C1 segment of cervical spinal cord (tissue), 14 donors: ENCODE measurements at places on chromosomes 5 and 9.

DNA sequence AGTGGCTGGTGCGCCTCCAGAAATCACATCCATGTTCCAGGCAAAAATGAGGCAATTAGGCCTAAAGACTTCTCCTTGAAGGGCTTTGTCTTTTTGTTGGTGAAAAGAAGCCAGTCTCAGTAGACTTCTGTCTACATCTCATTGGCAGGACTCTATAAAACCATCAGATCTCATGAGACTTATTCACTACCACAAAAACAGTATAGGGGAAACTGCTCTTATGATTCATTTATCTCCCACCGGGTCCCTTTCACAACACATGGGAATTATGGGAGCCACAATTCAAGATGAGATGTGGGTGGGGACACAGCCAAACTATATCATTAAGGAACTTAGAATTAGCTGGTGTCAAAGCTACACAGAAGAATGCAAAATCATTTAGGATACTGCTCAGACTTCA lies 77.7 kb upstream of the SNX2 start:
- no peak for DNase-seq

- no peak for DNase-seq
These were observed 28.6 kb upstream of the TRIM14 start for GRCh38 chr9:98147582-98147981.

GRCh38 chr5:141121985-141122384 lies 367 bp downstream of the PCDHB4 start:
- no peak for DNase-seq

GRCh38 chr5:65624571-65625555 lies at the start of the genes SHLD3 and TRAPPC13:
Gene SHLD3 (plus strand): TSS chr5:65625027. CDS start chr5:65629588, 4,561 bp downstream.
Gene TRAPPC13 (plus strand): TSS chr5:65625027. CDS start chr5:65625061, 34 bp downstream.
- DNase-seq, result peak; percentile 89

GRCh38 chr5:179772351-179772750 lies 21.4 kb upstream of the LTC4S start:
- DNase-seq, result no peak

GRCh38 chr9:111904026-111904425 lies 7.4 kb downstream of the UGCG start:
- no peak for DNase-seq

DNA sequence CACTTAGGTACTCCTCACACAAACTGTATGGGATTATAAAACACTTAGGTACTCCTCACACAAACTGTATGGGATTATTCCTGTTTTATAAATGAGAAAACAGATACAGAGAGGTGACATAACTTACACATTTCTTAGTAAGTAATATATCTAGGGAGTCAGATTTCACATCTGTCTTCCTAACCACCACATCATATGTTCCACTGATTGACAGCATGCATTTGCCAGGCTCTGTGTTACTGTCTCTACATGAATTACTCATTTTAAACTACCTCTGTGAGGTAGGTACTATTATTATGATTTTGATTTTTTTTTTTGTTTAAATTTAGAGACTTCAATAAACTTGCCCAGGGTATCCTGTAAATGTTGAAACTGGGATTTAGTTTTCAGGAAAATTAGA lies 232.7 kb downstream of the CCDC171 start:
- DNase-seq, result no peak

GRCh38 chr5:40033411-40033810 lies 608.6 kb upstream of the DAB2 start:
- DNase-seq, result no peak

- DNase-seq, result no peak
These were observed 177.6 kb upstream of the SMARCA2 start for GRCh38 chr9:1837453-1838084.

DNA sequence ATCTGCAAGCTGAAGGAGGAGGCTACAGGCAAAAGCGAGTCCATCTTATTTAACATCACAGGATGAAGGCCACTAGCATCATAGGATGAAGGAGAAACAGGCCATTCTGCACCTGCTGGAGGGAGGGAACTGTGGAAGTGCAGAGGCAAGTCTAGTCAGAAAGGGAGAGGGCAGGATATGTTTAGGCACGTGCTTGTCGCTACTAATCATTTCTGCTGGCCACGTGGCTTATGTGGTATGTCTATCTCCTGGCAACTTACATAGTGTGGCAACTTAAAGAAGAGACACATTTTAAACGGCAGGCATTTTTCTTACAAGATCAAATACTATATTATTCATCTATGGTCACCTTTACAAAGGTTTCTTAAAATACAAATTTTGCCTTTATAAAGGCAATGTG lies 74.0 kb downstream of the GNAQ start:
- no peak for DNase-seq

GRCh38 chr5:132142459-132142858 lies 68.9 kb downstream of the CSF2 start:
- DNase-seq, result no peak

GRCh38 chr5:148913985-148914431 lies 87.6 kb downstream of the ADRB2 start:
- no peak for DNase-seq

- DNase-seq, result no peak
These were observed 137.7 kb downstream of the CNTLN start for GRCh38 chr9:17272536-17272935.

- peak; percentile 42 for DNase-seq
These were observed 9.1 kb upstream of the ZNF608 start for GRCh38 chr5:124755565-124755964.

- DNase-seq, result no peak
These were observed 513.1 kb downstream of the PDE4D start for GRCh38 chr5:59380350-59380951.

DNA sequence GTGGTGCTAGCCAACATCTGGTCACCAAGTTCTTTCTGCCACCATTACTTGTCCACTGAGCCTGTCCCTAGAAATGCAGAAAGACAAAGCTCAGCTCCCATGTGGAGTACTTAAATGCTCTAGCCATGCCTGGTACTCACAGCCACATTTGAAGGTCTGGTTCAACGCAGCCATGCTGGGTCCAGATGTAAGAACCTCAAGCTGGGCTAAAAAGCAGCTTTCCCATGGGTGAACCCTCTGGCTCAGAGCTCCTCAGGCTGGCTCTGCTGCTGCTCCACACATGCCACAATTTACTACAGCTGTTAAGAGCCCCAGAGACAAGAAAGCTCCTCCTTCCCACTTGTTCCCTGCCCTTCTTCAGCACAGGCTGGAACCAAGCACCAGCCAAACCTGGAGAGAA lies 97.1 kb upstream of the LRRTM2 start:
- no peak for DNase-seq

GRCh38 chr5:15366676-15367391 lies 133.1 kb upstream of the FBXL7 start:
- DNase-seq, result no peak

- DNase-seq, result no peak
These were observed 517.9 kb upstream of the ITGA1 start for GRCh38 chr5:52269859-52270258.

DNA sequence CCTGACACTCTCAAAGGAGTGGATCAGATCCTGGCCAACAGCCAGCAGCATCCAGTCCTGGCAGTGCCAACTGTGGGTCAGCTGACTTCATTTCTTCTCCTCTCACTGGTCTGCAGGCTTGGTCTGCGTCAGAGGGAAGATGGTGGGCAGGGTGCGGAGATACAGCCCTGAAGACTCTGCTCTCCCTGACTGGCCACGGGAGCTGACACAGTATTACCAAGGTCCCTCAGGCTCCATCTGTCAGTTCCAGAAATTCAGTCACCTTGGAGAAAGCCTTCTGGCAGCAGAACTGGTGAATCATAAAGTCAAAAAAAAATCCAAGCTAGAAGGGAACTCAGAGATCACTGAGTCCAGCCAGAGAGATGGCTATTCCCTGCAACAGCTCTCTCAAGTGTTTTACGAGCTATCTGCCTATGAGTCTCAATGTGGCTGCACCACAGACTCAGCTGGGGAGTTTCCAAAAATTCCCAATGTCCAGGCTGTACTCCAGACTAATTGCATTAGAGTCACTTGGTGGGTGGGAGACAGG lies 27.9 kb downstream of the C1QTNF2 start:
- DNase-seq, result no peak

DNA sequence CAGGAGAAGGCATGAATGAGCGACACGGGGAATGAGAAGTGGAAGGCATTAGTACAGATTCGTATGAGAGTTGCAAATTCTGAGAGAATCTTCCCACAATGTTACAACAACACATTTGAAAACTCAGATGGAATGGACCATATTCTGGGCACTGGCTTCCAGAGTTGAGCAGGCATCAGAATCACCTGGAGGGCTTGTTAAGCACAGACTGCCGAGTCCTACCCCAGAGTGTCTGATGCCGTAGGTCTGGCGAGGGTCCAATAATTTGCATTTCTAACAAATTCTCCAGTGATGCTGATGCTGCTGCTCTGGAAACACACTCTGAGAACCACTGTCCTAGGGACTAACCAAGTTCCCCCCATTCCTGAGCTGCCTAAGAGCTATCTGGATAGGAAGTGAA lies 2.9 kb upstream of the TLX3 start:
- DNase-seq, result no peak

DNA sequence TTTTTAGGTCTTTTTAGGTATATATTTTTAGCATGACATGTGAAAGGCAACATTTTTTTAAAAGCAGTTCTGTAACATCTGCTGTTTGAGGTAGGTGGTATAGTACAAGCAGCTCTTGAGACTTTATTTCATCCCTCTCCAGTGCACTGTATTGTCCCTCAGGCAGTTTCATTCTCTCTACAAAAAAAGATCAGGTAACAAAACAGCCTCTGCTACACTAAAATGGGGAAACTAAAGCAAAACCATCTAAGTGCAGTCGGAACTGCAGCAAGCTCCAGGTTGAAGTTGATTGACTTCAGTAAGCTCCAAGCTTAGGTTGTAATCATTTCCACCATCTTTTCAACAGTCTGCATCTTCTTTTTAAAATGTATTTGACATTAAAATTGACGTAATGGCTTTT lies 195.6 kb downstream of the DEPDC1B start:
- no peak for DNase-seq

DNA sequence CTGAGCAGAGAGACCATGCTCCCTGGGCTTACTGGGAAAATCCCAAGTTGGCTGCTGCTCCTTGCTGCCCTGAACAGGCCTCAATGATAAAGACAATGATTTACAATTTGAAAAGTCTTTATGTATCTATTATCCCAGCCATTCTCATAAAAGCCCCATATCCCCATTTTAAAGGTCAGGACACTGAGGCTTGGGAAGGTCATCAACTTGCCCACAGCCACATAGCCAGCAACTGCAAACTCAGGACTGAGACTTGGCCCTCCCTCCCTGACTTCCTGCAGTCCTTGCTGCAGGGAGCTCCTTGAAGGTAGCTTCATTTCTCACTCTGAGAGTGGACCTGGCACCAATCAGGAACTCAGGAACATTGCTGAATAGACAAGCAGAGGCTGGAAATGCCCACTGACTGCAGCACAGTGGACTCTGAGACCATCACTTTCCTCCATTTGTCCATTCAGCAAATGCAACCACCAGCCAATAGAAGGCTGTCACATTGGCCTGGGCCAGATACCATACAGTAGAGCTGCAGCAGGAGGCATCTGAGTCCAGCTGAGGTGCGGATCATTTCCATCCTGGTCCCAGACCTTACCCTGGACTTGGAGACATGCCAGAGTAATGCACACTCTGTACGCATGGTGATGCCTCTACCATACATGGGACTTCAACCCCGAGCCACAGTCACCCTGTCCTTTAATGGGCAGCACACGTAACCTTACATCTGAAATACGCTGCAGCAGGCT lies 18.3 kb downstream of the TNIP1 start:
- peak; percentile 28 for DNase-seq

GRCh38 chr9:129146441-129146941 lies 31.6 kb downstream of the IER5L start:
- DNase-seq, result no peak

DNA sequence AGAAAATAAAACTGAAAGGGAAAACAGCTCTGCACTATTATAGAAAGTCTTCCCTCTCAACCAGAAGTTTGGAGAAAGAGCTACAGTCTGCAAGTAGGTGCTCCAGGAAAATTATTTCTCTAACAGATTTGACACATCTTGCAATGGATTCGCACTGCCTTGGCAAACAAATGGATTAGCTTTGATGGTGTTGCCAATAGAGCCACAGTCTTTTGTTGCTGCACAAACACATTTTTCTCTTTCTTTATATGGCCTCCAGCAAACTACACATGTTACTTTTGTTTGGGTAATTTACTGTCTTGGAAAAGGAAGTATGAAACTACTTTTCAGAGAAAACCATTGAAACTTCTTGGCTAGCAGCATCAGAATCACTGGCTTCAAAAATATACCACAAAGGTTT lies 523.1 kb downstream of the EFNA5 start:
- DNase-seq, result no peak

DNA sequence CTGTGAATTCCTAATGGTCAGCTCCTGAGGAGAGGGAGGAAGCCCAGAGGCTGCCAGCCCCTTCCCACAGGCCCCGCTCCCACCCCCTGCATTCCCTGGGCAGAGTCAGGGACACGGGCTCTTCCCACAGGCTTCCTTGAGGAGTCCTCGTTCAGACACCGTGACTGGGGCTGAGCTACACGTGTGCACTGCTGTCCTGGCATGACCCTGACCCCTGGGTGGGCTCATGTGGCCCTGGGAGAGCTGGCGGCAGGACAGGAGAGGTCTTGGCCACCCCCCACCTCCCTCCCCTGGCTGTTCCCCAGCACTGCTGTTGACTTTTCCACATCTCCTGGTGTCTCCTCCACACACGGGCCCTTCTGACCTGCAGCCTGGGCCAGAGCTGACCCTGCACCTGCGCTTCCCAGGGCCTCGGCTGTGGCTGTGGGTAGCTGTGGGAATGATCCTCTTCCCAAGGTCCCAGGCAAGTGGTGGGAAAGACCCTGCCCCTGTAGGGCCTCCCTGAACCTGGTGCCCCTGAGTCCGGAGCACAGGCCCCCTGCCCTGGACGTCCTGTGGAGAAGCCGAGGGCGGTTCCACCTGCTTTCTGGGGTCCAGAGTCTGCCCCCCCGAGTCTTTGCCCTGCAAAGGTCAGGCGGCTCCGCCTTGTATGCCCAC lies 56.5 kb upstream of the NKD2 start:
- no peak for DNase-seq

GRCh38 chr5:143376911-143377813 lies 26.3 kb downstream of the NR3C1 start:
- DNase-seq, result no peak

- DNase-seq, result peak; percentile 36
These were observed 19.0 kb downstream of the STOM start for GRCh38 chr9:121350993-121351561.

DNA sequence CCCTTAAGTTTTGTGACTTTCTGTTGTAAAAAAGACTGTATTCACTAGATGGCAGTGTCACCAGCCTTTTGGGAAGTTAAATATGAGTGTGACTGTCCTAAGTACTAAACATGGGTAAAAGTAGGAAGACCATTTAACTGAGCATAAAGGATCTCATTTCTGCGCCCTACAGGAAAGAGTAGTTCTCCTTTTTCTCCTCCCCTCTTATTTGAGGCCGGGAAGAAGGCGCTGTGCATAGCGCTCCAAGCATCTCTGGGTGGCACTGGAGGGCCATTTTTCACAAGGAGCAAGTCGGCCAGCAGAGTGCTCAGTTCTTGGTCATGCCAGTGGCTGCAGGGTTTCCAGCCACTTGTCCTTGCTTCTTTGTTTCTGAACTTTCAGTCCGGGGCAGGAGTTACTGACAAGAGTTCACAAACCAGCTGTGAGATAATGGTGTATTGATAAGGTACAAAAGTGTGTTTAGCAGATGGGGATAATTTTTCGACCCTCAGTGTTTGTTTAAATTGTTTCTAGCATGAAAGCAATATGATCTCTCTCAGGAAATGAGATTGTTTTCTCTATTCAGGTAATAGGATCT lies 227.6 kb upstream of the DMRT1 start:
- peak; percentile 64 for DNase-seq
